ENCODE measurements at places on chromosomes 16 and 17.

- no peaks in the 10 kb centered on the region for H3K4me1 ChIP-seq
- no peaks in the 10 kb centered on the region for H3K36me3 ChIP-seq
- no peaks in the 10 kb centered on the region for H3K27me3 ChIP-seq
- H3K27ac ChIP-seq: no peak overlapping the region
These were observed 22.2 kb downstream of the TEX2 start for GRCh38 chr17:64240741-64241347.

- peak; percentile 36 for DNase-seq
- no peak overlapping the region for H3K27ac ChIP-seq
- no peaks in the 10 kb centered on the region for H3K4me1 ChIP-seq
These were observed 494.6 kb downstream of the CDH11 start for GRCh38 chr16:64627288-64627687.

GRCh38 chr17:2102931-2103809 is 48.3 kb downstream of the HIC1 start:
- no peak overlapping the region for H3K27ac ChIP-seq
- no peaks in the 10 kb centered on the region for H3K27me3 ChIP-seq
- no peak for DNase-seq
- no peaks in the 10 kb centered on the region for H3K36me3 ChIP-seq
- H3K4me3 ChIP-seq: no peak overlapping the region

GRCh38 chr17:9948928-9949327 is 43.9 kb upstream of the RCVRN start:
- no peaks in the 10 kb centered on the region for H3K4me1 ChIP-seq
- H3K4me3 ChIP-seq: no peak overlapping the region
- H3K27ac ChIP-seq: no peak overlapping the region
- no peaks in the 10 kb centered on the region for H3K36me3 ChIP-seq
- H3K27me3 ChIP-seq: no peaks in the 10 kb centered on the region
